ENCODE measurements at places on chromosomes 6 and 20.

DNA sequence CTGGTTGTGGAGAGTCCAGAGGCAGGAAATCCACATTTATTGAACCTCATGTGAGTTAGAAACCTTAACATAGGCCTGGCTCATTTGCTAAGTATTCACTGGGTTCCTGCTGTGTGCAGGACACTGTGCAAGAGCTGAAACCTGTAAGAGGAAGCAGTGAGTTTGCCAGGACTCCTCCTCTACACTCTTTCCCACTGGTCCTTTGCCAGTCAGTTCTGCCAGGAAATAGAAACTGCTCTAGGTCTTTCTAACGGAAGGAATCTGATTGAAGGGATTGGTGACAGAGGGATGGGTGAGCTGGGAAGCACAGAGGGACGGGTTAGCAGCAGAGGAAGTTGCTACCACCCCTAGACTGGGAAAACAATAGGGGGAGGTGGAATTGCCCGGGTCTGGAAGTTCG is 234.2 kb upstream of the ECI2 start:
- no peak for DNase-seq

GRCh38 chr6:89986650-89987074 is 92.4 kb downstream of the GJA10 start:
- DNase-seq = no peak

GRCh38 chr20:29497261-29497671 is 1760.2 kb upstream of the DEFB115 start:
- no peak for DNase-seq

GRCh38 chr6:100455230-100456124 is 9.2 kb downstream of the SIM1 start:
- DNase-seq = no peak

DNA sequence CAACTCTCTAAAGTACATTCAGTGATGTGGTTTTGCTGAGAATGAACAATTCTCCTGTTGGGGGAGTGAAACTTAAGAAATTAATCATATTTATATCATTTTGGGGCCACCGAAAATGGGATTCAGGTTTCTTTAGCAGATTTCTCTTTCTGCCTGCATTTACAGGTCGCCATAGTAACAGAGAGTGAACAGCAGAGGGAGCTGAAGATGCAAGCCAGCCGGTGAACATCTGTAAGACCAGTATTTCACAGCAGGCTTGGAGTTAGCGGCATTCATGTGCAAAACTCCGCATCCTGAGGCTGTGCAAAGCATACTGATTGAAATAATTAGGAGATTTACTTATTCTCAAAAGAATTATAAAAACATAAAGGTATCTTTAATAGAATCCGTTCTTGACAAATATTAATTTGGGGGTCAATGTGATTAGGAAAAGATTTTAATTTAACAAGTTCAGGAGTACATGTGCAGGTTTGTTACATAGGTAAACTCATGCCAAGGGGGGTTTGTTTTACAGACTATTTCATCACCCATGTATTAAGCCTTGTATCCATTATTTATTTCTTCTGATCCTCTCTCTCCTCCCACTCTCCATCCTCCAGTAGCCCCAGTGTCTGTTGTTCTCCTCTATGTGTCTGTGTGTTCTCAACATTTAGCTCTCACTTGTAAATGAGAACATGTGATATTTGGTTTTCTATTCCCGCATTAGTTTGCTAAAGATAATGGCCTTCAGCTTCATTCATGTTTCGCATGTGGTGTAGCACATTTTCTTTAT is 17.8 kb upstream of the HSF2 start:
- DNase-seq = peak; percentile 12

DNA sequence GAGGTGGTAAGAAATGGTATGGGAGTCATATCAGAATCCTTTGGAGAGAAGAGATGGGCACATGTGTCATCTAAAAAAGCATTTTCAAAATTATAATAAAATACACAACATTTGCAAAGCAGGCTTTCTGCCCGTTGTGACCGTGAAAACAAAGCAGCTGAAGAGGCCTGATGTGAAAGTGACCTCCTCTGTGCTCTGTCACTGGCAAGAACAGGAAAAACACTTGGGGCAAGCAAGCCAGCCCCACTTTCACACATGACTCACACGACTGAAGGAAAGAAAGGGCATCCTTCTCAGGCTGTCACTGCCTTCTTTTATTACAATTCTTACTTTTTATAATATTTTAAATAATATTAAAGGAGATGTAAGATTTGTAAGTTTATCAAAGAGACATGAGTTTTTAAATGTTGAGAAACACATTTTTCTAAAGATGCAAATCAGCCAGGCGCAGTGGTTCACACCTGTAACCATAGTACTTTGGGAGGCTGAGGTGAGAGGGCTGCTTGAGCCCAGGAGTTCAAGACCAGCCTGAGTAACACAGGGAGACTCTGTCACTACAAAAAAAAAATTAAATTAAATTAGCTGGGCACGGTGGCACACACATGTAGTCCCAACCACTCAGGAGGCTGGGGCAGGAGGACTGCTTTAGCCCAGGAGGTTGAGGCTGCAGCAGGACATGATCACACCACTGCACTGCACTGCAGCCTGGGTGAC is 143.7 kb downstream of the BTBD9 start:
- DNase-seq = no peak

GRCh38 chr6:42751055-42751454 is 5.2 kb upstream of the TBCC start:
- no peak for DNase-seq

GRCh38 chr6:52925919-52926792 is 16.7 kb upstream of the GSTA3 start:
- DNase-seq = no peak

DNA sequence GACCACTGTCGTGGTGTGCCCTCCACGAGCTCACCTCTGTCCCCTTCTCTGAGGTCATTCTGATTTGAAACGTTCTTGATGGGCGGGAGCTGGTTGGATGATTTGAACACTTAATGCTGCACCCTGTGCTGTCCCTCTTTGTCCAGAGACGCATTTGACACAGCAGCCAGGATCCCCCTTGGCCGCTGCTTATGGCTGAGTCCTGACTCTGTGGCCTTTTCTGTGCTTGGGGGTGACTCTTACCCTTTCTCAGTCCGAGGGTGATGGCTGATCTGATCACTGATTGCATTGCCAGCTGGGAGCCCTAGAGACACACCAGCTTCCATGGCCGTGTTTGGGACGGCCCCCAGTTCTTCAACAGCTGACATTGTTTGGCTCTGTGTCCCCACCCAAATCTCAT is 43.5 kb upstream of the FRMD1 start:
- DNase-seq = no peak

DNA sequence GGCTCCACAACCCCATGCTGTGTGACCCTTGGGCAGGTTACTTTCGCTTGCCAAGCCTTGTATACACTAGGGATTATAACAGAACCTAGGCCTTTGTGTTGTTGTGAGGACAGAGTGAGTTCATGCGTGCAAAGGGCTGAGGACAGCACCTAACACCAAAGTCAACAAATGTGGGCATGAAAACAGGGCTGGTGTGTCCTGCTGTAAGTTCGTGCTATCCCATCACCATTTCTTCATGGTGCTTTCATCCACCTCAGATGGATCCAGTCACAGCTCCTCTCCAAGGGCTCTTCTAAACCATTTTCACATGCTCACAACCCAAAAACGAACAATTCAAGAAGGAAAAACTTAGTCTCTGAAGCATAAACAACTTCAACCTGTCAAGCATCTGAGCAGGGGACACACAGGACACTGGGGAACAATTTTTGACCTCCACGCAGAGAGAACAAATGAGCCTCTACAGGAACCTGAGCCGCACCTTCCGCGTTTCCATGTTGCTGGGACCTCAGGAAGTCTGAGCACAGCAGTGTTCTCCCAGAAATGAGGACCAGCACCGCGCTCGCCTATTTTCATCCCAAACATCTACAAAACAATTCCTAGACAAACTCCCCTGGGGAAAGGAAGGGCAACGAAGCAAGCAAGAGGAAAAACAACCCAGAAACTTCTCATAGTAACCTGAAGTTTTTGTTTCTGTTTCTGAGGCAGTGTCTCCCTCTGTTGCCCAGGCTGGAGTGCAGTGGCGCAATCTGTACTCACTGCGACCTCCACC is 3.1 kb downstream of the LRP11 start:
- no peak for DNase-seq

DNA sequence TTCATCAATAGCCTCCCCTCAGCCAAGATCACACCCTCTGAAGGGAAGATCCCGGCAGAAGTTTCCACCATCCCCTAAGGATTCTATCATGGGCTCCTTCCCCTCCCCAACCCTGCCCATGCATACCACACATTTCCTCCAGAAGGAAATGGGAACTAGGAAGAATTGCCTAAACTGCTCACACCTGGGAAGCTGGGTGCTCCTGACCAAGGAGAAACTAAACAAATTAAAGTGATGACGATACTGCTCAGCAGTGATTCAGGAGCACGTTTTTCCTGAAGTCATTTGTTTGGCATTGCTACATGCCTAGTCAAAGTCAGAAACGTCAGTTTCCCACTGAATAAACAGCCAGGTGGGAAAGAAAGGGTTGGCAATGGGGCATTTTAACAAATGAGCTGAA is 136.1 kb upstream of the CDYL start:
- no peak for DNase-seq

- DNase-seq = no peak
Measured at GRCh38 chr20:60073086-60073485, 114.9 kb downstream of the CDH26 start.

DNA sequence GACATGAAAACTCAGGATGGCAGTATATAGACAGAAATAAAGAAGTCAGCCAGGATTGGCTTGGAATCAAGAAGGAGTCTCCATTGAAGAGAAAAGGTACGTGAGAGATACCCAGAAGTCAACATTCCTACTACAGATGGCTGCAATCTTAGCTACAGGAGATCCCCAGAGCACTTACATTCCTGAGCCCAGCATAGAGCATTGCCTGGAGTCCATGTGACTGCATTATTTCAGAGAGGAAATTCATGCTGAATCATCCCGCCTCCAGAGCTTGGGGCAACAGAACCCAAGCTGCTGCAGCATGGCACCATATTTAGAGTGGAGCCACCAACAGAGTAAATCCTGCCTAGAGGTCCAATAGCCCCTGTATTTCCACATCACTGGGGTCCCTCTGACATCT is 125.0 kb upstream of the GRIK2 start:
- DNase-seq = no peak

DNA sequence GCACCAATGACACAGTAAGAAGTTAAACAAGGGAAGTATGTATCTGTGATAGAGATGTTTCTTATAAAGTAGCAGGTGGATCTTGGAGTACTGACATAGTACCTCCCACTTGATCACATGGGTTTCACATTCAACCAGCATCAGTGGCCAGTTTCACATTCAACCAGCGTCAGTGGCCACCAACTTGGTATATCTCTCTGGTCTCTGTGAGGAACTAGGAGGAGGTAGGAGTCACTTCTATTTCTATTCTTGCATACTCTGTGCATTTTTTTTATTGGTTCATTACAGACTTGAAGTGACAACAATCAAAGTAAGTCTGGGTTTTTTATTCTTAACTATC is 200.3 kb upstream of the SIM1 start:
- no peak for DNase-seq

DNA sequence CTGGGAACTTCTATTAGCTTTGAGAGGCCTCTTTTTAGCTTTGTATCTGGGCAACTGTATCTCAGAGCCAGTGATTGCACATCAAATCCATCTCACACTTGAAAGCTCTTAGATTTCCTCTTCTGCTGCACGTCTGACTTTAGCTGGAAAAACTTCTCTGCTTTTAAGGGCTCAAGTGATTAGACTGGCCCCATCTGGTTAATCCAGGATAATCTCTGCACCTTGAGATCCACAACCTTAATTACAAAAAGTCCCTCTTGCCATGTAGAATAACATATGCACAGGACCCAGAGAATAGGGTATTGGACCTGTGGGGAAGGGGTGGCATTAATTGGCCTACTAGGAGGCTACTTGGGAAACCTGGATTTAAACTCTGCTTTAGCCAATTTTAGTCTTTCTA is 24.2 kb downstream of the KLHL31 start:
- DNase-seq = no peak

DNA sequence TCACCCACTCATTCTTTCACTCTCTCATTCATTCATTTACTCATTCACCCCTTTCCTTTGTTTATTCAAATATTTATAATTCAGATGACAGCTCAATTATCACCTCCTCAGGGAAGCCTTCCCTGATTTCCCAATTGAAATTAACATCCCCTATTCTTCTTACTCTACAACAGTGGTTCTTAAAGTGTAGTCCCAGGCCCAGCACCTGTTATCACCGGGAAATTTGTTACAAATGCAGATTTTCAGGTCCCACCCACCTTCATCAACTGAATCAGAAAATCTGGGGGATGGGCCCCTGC is 30.3 kb downstream of the KIAA1755 start:
- no peak for DNase-seq

DNA sequence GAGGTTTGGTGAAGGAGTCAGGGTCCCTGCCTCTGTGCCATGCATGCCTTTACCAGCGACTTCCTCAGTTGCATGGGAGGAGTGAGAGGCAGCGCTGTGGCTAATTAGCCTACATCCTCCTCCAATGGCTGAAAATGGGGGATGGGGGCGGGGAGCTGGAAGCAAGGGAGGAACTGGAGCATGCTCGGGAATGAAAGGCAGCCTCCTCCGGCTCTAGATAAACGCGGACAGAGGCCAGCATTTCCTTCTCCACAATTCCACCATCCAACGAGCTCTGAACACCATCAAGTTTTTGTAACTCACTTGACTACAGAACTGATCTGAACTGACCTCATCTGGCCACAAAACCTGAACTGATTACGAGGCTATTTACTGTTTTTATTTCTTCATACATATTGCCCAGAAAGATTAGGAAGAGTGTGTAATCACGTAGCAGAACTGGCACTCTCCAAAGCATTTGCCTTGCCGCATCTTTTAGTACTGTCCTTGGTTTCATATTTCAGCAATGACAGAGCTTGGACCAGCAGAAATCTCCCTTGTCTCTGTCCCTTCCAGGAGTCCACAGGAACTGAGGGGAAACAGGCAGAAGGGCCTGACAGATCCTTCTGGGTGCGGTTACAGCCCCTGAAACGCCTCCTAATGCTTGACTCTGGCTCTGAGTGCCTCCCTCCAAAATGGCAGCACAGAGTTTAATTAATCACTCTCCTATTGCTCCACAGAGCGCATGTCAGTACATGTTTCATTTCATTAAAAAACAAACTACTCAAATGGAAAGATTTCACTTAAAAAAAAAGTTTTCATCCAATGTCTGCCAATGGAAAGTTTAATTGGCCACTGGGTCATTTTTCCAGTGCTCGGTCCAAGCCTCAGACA is 58.2 kb upstream of the TRAF3IP2 start:
- no peak for DNase-seq

DNA sequence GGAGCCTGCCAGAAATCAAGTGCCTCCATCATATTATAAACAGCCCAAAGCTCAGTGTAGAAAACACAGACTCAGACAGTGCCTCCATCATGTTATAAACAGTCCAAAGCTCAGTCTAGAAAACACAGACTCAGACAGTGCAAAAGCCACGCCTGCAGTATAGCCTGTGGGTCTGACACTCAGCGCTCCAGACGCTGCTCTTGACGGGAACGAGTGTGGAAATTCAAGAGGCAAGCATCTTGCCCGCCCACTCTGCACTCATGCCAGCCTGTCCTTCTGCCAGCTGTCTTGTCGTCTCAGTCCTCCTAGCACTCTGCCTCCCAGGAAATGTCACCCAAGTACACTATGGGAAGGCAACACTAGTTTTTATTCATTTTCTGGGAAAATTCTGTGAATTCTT is 274.2 kb upstream of the CDH4 start:
- DNase-seq = no peak
